Omental fat pad (tissue), 4 donors: ENCODE measurements at places on chromosomes 5 and 9. TPM values are rescaled to one million over a fixed set of nuclear protein-coding genes. Genes with fewer than 3 reads are reported as not detected.
A peak's percentile ranks its signal among the peaks of the same experiment; 100 is the strongest.

Gene TBC1D2
- total RNA-seq = 37.9 TPM

Gene DAPK1
- 56.1 TPM for total RNA-seq

GRCh38 chr9:29751226-29751625 lies 2177.9 kb upstream of the C9orf72 start:
- DNase-seq = no peak

DNA sequence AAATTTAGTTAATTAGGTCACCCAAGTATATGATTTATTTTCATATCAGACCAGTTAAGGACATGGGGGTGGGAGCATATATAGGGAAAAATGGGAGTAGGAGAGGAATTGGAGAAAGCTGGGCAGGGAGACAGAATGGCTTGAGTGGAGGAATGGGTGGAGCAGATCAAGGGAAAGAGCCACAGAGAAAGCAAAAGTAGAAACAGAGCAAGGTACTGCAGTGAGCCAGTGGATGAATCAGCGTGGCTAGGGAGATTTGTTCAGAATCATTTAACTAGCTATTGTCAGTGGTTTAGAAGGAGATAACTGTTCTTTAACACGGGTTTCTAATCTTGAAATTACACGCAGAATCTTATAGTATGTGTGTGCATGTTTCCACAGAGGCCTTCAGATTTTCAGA lies 37.4 kb downstream of the SNX24 start:
- DNase-seq = no peak

DNA sequence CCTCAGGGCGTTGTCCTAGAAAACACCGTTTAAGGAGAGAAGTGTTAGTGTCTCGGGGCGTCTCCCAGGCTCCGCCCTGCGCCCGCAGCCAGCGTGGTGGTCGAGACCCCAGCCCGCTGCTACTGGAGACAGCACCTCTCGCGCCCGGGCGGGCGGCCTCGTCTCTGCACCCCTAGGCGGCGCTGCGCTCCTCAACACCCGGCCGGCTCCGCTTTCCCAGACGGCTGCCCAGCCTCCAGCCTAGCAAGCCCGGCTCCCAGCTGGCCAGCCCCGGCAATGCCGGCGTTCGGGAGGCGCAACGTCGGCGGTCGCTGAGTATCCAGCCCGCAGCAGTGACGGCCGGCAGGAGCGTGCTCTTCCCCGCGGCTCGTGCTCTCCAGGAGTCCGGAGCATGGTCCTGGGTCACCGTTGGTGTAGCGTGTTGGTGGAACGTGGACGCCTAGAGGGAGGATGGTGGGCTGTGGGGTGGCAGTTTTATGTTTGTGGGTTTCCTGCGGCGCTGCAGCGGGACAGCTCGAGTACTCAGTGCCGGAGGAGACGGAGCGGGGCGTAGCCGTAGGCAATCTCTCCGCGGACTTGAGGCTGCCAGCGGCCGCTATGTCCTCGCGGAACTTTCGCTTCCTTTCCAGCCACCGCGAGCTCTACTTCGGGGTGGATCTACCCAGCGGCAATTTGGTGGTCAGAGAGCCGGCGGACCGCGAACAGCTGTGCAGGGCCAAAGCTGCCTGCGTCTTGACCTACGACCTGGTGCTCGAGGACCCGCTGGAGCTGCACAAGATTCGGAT lies 536 bp downstream of the PCDHAC1 start:
- DNase-seq = peak; percentile 63

GRCh38 chr5:39175273-39175955 lies 43.9 kb downstream of the FYB1 start:
- no peak for DNase-seq

- DNase-seq = no peak
Measured at GRCh38 chr5:126544087-126544740, 50.8 kb downstream of the ALDH7A1 start.

Gene KDM4C
- 24.9 TPM for total RNA-seq

Gene FBN2
- total RNA-seq = 0.63 TPM

DNA sequence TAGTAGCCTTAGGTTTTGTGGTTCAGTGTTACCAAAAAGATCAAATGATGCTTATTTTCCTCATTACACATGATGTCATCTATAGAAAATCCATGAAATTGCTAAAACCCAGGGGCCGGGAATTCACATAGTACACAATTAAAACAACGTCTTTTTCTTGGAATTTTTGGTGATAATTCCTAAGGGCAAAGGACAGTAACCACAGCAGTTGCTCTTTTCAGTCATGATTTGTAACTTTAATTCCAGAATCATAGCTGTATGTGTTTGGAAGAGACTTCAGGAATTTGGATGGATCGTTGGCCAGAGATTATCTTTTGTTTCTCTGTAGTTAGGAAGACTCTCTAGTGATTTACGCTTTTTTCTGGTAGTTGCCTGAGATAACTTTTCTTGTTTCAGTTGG lies 748.7 kb downstream of the TLE4 start:
- no peak for DNase-seq

DNA sequence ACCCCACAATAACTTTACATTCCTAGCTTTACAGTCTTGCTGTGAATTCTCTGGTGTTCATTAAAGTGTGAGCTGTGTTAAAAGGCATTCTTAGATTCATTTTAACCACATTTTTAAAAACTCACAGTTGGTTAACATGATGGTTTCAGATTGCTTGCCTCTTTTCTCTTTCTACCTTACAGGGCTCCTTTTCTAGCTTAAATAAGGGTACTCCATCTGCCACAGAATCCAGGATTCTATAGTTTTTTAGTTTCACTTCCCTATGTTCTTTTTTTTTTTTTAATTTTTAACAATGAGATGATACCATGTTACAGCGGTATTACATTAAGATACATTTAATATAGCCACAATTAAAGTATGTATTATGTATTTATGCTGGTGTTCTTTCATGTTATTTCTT lies 3.9 kb upstream of the FBXO4 start:
- no peak for DNase-seq

DNA sequence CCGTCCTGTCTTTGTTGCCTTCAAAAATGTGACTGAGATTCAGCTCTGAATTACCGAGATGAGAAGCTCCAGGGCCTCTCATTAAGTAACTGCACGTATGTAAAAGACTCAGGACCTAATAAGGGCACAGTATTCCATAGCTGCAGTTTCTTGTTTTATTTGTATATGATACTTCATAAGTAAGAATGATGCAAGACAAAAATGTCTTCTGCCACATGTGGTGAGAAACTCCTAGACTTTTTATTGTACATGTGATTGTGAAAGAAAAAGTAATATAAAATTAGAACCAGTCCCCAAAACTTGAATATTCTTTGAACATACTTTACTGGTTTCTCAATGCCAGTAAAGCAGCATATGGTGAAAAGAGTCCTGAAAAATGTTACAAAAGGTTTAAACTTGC lies 110.1 kb upstream of the OTULINL start:
- no peak for DNase-seq

Gene PCDHA1
- not detected for total RNA-seq

DNA sequence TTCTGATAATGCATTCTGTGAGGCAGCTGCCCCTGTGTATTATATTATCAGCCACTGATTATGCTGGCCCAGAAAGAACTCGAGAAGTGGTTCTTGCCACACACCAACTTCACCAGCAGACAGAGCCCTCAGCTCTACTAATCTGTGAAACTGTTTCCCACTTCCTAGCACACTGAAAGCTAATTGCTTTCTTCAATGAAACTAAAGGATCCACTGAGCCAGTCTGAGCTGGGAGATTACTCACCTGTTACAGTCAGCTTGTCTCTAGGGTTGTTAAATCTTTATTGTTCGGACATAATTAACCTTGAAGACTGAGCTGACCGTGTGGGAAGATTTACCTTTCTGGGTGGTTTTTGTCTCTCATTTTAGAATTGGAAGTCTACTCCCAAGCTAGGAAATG lies 263.2 kb downstream of the KCTD16 start:
- no peak for DNase-seq

DNA sequence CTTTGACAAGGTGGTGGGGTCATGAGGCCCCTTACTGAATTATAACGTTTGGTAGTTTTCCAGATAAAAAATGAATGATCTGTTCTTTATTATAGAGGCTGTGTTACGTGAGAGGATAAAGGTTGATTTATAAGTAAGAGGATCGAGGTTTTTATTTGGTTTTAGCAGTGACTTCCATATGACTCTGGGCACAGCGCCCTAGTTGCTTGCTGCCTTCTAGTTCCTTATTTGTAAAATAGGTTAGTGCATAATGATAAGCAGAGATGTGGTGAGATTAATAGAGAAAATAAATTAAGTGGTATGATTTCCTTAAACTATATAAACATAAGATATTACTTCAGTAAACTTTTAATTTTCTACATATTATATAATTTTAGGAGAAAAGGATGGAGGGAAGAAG lies 29.8 kb downstream of the MRRF start:
- no peak for DNase-seq

Gene PCA3
- 0.84 TPM for total RNA-seq

DNA sequence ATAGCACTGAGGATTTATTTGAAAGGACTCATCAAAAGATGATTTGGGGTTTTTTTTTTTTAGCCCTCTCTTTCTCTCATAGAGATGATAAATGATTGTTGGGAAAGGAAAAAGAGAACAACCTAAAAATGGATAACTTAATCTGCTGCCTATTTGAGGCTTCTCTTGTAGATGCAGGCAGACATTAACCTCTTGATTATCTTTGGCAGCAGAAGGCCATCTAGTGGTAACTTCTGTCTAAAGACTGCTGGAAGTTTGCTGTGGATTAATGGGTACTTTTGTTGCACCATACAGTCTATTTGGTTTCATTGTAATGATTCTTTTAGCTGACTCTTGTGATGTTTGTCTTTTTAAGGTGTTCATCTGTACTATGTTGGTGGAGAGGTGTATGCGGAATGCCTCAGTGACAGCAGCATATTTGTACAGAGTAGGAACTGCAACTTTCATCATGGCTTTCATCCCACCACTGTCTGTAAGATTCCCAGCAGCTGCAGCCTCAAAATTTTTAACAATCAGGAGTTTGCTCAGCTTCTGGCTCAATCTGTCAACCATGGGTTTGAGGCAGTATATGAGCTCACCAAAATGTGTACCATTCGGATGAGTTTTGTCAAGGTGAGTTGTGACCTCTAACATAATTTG lies 18.8 kb downstream of the SMIM32 start:
- no peak for DNase-seq

- DNase-seq = no peak
Measured at GRCh38 chr5:176521286-176521685, 15.9 kb downstream of the RNF44 start.

DNA sequence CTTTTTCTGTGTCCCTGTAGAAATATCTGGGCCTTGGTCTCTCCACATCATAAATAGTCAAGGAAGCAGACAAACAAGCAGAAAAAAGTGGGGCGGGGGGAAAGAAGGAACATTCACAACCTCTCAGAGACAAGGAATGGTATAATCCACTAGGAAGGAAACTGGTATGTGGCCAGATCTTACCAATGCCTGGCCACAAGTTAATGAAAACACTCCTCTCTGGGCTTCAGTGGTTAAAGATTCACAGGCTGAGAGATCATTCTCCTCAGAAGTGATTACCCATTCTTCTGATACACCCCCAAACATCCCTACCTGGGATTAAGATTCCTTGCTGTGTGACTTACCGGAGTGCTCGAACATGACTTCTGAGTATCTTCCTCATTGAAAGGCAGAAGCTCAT lies 290.6 kb downstream of the MARCHF11 start:
- DNase-seq = no peak

DNA sequence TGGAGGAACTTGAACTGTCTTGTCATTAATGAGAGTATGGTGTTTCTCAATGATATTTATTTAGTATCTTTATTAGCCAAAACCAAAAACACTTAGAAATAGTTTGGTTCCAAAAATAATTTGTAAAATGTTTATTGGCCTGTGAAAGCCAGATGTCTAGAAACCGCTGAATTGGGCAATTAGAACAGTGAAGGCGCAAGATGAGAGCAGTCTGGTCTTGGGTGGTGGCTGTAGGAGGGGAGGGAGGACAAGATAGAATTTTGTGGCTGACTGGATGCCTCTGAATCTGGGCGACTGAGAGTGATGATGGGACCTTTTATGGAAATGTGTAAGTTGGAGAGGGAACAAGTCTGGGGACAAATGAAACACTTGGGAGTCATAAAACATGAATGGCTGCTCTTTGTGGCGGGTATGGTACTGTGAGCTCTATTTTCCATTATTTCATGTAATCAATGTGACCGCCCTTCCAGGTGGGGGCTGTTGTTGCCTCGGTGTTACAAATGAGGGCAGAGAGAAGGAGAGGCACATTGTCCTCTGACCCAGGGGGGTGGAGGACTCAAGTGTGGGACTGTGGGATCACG lies 35.5 kb downstream of the PDZD2 start:
- no peak for DNase-seq

GRCh38 chr9:93012963-93013855 lies 45.3 kb upstream of the SUSD3 start:
- DNase-seq = no peak

GRCh38 chr9:123946101-123946821 lies 16.3 kb upstream of the DENND1A start:
- no peak for DNase-seq

Gene TMEM267
- total RNA-seq = 11.0 TPM

- no peak for DNase-seq
Measured at GRCh38 chr5:16245249-16245648, 65.7 kb upstream of the MARCHF11 start.

GRCh38 chr9:37374892-37375291 lies 47.6 kb upstream of the GRHPR start:
- DNase-seq = no peak

- DNase-seq = no peak
Measured at GRCh38 chr5:115271295-115272050, 8.8 kb upstream of the PGGT1B start.

DNA sequence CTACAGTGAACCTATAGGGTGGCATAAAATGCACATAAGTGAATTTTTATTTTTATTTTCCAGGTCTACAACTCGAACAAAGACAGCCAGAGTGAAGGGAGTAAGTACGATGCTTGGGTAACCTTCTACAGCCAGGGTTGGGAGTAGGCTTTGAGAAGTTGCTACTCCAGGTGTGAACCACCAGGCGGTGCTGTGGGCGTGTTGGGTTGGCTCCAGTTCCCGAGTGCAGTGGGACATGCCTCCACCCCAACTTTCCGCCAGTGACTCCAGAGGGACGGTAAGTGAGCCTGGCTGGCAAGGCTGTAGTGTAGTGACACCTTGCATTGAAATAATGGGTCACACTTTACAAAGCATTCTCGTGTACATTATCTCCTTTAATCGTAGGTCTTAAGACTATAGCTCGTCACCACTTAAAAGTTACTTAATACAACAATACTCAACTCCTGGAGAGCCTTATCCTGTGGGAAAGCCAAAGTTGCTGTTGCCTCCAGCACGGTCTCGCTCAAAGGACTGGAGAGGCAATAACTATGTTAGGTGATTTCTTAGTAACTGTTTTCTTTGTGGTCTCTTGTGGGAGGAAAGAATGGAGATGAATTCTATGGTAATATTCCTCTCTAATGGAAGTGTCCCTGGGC lies 244.0 kb downstream of the ARHGAP26 start:
- DNase-seq = no peak

- no peak for DNase-seq
Measured at GRCh38 chr5:22431840-22432239, 421.3 kb downstream of the CDH12 start.

Gene PLAC8L1
- total RNA-seq = not detected

Gene PNPLA7
- 7.1 TPM for total RNA-seq
